ENCODE measurements at places on chromosomes 16 and 17.

DNA sequence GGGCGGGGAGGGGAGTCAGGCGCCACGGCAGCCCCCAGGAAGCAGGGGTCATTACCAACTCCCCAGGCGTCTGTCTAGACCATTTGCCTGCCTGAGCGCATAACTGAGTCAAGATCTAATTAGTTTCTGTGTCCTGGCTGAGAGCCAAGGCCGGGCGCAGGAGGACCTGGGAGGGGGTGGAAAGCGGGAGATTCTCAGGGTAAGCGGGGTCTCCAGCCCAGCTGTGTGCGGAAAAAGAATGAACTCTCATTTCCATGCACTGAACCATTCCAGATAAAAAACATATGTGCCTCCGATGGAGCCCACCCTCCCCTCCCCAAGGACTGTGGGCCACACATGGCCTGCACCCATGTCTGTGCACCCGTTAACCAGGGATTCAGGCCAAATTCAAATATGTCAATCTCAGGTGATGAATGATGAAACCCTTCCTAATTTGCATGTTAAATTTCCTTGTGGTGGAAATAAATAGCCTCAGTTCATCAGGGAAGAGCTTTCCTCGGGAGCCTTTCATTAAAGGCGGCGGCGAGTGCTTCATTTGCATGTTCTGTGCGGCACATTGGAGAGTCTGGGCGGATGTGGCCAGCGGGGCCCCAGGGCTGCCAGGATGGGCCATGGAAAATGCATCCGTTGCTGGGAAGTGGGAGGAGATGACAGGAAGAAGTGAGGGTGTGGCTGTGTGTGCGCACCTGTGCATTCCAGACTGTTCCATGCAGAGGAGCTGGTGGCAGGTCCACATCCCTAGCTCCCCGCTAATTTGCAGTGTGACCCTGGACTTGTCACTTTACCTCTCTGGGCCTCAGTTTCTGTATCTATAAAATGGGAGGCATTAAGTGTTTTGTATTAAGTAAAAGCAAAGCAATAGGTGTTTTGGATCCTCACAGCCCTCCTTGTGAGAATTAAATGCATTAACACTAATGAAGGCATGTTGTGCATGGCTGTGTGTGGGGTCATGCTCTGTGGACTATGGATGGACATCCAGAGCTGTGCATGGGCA lies 151.1 kb downstream of the SDK2 start:
- DNase-seq: no peak

DNA sequence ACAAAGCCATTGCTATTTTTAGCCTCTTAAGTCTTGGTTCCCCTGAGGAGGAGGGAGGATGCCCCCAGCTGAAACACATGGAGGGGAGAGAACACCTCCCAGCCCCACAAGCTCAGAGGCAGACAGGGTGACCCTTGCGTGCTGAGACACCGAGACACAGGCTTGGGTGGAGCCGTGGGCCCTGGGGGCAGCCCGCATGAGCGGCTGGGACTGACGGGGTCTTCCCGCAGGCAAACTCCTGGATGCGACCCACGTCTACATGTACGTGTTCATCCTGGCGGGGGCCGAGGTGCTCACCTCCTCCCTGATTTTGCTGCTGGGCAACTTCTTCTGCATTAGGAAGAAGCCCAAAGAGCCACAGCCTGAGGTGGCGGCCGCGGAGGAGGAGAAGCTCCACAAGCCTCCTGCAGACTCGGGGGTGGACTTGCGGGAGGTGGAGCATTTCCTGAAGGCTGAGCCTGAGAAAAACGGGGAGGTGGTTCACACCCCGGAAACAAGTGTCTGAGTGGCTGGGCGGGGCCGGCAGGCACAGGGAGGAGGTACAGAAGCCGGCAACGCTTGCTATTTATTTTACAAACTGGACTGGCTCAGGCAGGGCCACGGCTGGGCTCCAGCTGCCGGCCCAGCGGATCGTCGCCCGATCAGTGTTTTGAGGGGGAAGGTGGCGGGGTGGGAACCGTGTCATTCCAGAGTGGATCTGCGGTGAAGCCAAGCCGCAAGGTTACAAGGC lies 9.8 kb downstream of the SLC16A3 start:
- peak; percentile 80 for DNase-seq

- no peak for DNase-seq
Measured at GRCh38 chr17:76672270-76672851, 28.8 kb upstream of the ST6GALNAC1 start.

DNA sequence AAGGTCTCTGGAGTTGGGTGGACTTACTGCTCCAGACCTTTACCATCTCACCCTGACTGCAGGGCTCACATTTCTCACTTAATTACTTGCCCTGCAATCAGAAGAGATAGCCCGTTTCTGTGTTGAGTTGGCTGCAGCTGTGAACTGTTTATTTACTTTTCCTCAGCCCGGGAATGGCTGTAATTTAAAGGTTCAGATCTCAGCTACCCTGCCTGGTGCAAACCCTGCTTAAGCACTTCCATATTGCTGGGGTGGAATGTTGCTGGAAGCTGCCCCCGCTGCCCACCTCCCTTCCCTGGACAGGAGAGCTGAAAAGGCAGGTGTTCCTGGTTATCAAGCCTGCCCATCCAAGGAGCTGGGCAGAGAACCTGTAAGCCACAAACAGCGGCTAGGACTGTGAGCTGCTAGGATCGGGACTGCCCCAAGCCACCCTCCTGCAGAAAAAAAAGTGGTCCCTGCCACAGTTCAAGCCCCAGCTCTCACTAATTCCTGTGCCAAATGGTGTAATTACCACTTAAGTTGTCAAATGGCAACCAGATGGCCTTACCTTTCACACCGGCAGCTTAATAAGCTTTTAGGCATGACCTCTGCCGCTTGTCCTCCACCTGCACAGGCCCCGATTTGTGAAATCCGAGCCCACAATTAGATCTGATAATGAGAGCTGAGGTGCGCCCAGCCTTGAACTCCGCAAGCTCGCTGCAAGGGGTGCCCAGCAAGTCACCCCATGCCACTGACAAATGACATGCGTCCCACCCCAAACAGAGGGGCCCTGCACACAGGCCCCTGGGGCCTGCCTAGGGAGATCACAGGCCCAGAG lies 269.8 kb downstream of the C16orf95 start:
- no peak for DNase-seq

- no peak for DNase-seq
Measured at GRCh38 chr16:83554096-83554495, 253.7 kb upstream of the HSBP1 start.

GRCh38 chr17:4043862-4044261 lies 79.6 kb upstream of the ATP2A3 start:
- peak; percentile 80 for DNase-seq

GRCh38 chr16:62853887-62854286 lies 817.6 kb upstream of the CDH8 start:
- no peak for DNase-seq

DNA sequence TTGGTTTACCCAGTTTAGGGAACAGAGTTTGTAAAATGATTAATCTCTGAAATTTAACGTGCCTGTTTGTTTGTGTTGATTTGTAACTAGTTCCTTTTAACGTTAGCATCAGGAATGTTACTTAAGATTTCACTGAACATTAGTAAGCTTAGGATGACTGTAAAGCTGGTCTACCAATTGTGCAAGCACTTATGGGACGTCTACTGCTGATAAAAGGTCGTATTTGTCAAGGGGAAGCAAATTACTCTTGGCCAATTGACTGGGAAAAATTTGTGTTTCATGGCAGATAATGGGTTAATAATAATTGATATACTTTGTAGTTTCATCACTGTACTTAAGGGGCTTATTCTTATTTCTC lies 11.8 kb downstream of the METTL9 start:
- no peak for DNase-seq

DNA sequence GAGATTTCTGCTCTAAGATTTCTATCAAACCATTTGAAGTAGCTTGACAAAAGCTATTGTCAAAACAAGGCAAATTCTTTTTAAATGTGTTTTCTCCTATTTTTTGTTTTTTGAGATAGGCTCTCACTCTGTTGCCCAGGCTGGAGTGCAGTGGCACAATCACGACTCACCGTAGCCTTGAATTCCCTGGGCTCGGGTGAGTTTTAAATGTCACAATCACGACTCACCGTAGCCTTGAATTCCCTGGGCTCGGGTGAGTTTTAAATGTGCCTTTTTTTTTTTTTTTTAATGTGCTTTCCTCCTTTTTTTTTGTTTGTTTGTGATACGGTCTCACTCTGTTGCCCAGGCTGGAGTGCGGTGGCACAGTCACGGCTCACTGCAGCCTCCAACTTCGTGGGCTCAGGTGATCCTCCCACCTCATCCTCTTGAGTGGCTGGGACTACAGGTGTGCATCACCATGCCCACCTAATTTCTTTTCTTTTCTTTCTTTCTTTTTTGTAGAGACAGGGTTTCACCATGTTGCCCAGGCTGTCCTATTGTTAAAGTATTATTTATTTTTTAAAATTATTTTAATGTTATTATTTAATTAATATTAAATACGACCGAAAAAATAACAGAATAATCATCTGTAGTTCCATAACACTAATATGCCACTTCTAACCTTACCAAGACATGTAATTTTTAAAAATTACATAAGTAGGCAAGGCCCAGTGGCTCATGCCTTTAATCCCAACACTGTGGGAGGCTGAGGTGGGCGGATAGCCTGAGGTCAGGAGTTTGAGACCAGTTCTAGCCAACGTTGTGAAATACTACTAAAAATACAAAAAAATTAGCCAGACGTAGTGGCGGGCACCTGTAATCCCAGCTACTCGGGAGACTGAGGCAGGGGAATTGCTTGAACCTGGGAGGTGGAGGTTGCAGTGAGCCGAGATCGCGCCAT lies 69.7 kb upstream of the FA2H start:
- DNase-seq: no peak

- DNase-seq: peak; percentile 19
Measured at GRCh38 chr16:48384520-48385252, 527 bp downstream of the SIAH1 start.

- DNase-seq: no peak
Measured at GRCh38 chr16:85471469-85472431, 141.4 kb upstream of the GSE1 start.

DNA sequence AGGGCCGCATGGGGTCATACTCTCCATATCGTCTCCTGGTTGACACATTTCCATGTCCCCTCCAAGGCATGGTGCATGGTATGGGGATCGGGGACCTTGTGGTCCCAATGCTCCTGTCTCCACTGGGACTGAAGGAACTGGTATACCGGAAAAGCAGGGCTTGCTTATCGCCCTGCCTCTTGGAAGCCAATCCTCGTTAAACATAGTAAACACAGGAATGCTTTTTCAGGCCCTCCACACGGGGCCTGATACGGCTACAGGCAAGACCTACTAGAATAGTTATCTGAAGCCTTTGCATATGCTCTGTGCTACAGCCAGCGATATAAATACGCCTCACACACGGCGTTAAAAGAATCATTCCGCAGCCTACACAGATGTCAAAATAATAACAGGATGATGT lies 159.5 kb downstream of the SHISA9 start:
- no peak for DNase-seq

DNA sequence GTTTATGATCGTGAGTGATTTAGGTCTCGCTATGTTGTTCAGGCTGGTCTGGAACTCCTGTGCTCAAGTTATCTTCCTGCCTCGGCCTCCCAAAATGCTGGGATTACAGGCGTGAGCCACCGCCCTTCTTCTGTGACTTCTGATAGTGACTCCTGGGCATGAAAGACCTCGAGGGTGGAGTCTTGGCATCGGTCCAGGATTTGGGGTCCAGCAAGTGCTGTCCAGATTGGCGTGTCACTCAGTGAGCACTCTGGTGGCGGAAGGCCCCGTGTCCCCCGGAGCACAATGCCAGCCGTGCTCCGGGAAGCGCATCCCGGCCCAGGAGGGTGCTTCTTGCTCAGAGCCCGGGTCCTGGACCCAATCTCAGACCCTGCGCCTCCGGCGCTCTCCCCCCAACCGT lies 6.8 kb downstream of the OR1F1 start:
- no peak for DNase-seq

DNA sequence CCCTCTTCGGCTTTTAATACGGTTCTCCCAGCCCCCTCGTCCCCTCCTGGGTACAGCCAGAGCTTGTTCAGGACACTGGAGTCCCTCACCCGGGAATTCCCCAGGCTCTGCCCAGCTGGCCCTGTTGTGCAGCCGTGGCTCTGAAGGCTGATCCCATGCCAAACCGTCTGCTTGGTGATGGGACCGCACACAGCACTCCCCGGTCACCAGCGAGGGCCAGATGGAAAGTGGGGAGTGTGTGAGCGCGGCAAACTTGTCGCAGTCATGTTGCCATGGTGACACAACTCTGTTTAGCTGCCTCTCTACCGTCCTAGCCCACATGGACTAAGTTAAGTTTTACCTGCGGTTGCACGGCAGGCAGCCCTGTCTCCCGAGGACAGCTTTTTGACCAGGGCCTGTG lies 107.9 kb downstream of the RAP1GAP2 start:
- no peak for DNase-seq

DNA sequence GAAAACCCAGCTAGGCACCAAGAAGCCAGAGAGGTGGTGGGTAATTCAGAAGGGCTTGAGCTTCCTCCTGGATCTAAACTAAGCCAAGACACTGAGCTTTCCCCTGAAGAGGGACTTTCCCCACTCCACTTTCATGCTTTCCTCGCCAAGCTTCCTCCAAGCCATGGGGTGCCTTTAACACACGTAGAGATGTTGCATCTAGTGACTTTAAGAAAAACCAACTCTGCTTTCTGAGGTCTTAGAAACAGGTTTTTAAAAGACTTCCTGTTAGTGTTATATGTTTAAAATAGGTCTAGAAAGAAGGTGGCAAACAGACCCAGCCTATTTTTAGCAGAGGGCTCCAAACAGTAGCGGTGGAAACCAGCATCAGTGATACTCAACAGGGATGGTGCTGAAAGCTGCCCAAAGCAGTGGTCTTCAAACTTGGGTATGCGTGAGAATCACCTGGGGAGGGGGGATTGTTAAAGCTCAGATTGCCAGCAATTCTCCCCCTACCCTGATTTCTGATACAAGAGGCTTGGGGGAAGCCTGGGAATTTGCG lies 585.6 kb downstream of the CDH13 start:
- DNase-seq: no peak

GRCh38 chr17:1490643-1491442 lies 1.6 kb downstream of the MYO1C start:
- DNase-seq: peak; percentile 62

- no peak for DNase-seq
Measured at GRCh38 chr16:35689764-35690163, 2230.4 kb downstream of the TP53TG3F start.

DNA sequence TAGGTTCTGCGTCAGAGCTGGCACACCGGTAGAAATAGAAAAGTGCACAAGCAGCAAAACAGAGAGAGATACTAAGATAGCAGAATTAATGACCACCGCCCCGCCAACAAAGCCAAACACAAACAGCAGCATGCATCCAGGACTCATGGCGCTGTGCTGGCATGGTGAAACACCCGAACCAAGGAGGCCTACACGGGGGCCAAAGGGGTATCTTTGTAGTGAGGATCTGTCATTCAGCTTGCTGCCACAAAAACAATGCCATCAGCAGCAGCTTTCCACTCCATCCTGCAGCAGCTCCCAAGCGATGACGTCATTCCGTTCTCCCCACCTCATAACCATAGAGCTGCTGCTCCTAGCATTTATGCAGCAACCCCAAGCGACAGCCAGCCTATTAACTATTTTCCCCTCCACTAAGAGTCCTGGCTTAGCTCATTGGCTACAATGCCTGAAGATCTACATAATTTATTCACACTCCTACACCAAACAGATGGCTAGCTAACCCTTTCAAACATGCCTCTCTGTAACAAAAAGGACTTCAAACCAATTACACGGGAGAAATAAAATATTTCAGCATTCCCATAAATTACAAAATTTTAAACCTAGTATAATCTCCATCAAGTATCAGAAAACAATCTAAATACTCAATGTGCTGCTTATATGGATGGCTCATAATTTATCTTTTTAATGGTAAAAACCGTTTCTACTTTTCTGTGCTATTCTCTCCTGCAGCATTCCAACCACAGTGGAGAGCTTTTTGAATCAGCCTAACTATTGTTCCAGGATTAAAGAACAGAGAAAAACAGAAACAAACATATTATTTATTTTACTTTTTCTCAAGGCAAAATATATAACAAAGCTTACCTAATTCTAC lies 73.9 kb downstream of the SPAG9 start:
- no peak for DNase-seq
